ENCODE measurements at places on chromosomes 1 and 21. TPM values are rescaled to one million over a fixed set of nuclear protein-coding genes. Genes with fewer than 3 reads are reported as not detected.

The HPDL gene
- 0.19 TPM for polyA plus RNA-seq

The PPP1R8 gene
- polyA plus RNA-seq: 55.4 TPM

The OR2L13 gene
- polyA plus RNA-seq: 0.23 TPM

The CRYAA gene
- polyA plus RNA-seq: not detected

The DNASE2B gene
- polyA plus RNA-seq: 0.03 TPM

Measured in SK-N-SH (cell line).